ENCODE measurements at places on chromosomes 1 and 21. TPM values are rescaled to one million over a fixed set of nuclear protein-coding genes. Genes with fewer than 3 reads are reported as not detected.

GRCh38 chr1:25033030-25033827, 103.2 kb upstream of the RUNX3 start:
- H3K4me1 ChIP-seq: peaks cover 21% of the 10 kb centered on the region
- no peaks in the 10 kb centered on the region for H3K27me3 ChIP-seq
- no peak overlapping the region for H3K4me3 ChIP-seq
- no peak overlapping the region for H3K27ac ChIP-seq
- DNase-seq: no peak

- no peak for DNase-seq
- H3K27ac ChIP-seq: peak overlapping the region; percentile 8
- H3K27me3 ChIP-seq: no peaks in the 10 kb centered on the region
- H3K4me3 ChIP-seq: no peak overlapping the region
- H3K36me3 ChIP-seq: no peaks in the 10 kb centered on the region
Observed at GRCh38 chr1:203481196-203481595, 5.6 kb downstream of the PRELP start.

Gene TAS1R1
- not detected for total RNA-seq

DNA sequence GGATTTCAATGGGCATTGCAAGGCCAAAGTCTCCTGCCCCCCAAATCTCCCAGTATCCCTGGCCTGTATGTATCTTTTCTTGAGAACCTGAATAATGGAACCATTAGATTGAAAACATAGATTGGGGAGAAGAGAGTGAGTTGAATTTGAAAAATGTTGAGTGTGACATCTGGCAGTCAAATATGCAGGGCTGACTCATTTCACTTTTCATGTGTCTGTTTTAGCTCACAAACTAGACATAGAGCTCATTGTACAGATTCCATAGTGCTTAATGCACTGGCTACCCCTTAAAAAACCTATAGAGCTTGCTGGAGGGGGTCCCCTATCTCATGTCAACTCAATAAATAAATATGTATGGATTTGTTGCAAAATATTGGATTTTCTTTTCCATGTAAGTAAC, 30.8 kb downstream of the DDR2 start:
- H3K4me1 ChIP-seq: peaks cover 6% of the 10 kb centered on the region
- no peak overlapping the region for H3K4me3 ChIP-seq
- DNase-seq: peak; percentile 43
- no peaks in the 10 kb centered on the region for H3K36me3 ChIP-seq
- H3K27ac ChIP-seq: no peak overlapping the region
- no peaks in the 10 kb centered on the region for H3K27me3 ChIP-seq

- no peak overlapping the region for H3K4me3 ChIP-seq
- H3K27ac ChIP-seq: no peak overlapping the region
- DNase-seq: peak; percentile 94
- peaks cover 73% of the 10 kb centered on the region for H3K36me3 ChIP-seq
- H3K4me1 ChIP-seq: peaks cover 15% of the 10 kb centered on the region
Observed at GRCh38 chr1:201149400-201149799, 4.9 kb downstream of the TMEM9 start.

DNA sequence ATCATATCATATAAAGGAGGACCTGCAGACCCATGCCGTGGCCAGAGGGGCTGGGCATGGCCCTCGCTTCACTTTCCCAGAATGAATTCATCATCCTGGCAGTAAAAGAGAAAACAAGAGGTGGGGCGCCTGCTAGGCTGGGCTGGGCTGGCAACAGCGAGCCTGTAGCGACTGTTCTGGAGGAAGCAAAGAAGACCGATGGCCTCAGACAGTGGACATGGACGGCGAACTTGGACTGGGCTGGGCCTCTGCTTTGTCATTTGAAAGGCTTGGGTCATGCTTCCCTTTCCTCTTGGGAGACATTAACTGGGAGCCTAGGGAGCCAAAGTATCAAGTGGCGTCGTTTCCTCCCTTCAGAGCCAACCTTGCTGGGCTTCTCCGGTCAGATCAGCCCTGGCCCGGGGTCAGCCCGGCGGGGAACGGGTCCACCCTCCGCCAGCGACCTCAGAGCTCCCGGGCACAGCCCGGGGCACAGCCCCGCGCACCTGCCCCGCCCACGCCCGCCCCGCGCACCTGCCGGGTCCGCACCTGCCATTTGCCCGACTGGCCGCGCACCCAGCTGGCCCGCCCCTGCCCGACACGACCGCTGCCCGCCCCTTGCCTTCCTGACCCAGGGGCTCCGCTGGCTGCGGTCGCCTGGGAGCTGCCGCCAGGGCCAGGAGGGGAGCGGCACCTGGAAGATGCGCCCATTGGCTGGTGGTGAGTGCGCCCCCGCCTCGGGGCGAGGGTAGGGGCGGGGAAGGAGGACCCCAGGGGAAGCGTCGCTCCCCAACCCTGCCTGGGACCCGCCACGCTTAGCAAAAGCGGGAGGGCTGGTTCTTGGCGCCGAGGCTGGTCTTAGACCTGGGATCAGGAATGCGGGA, at the start of gene FAM3B:
Gene FAM3B, plus strand, starts transcription at position 602 of the 863 bp plus-strand sequence. Its CDS starts 79 bp downstream, at position 681.
- H3K36me3 ChIP-seq: no peaks in the 10 kb centered on the region
- no peaks in the 10 kb centered on the region for H3K4me1 ChIP-seq
- DNase-seq: no peak
- no peak within 1 kb of the TSS for H3K27ac ChIP-seq

Gene COL11A1
- total RNA-seq: not detected

- H3K4me1 ChIP-seq: no peaks in the 10 kb centered on the region
- H3K36me3 ChIP-seq: no peaks in the 10 kb centered on the region
- no peak overlapping the region for H3K27ac ChIP-seq
Observed at GRCh38 chr1:18880585-18880984, 21.1 kb upstream of the TAS1R2 start.

Gene KLHDC7A
- not detected for total RNA-seq

- no peak overlapping the region for H3K4me3 ChIP-seq
- H3K27me3 ChIP-seq: peaks cover 8% of the 10 kb centered on the region
- H3K27ac ChIP-seq: no peak overlapping the region
- no peaks in the 10 kb centered on the region for H3K36me3 ChIP-seq
Observed at GRCh38 chr1:107817935-107818334, 147.0 kb downstream of the VAV3 start.

- no peaks in the 10 kb centered on the region for H3K27me3 ChIP-seq
- H3K27ac ChIP-seq: peak overlapping the region; percentile 99
- peaks cover 52% of the 10 kb centered on the region for H3K4me1 ChIP-seq
- H3K36me3 ChIP-seq: no peaks in the 10 kb centered on the region
- H3K4me3 ChIP-seq: no peak overlapping the region
- DNase-seq: no peak
Observed at GRCh38 chr21:41639336-41639735, 127.5 kb downstream of the RIPK4 start.

- H3K27me3 ChIP-seq: 0 out of 2 replicates have a peak, but pooled peaks cover 3% of the 10 kb centered on the region
- DNase-seq: no peak
- no peaks in the 10 kb centered on the region for H3K4me1 ChIP-seq
- no peak overlapping the region for H3K4me3 ChIP-seq
- no peak overlapping the region for H3K27ac ChIP-seq
Observed at GRCh38 chr1:229181419-229181818, 89.5 kb upstream of the RAB4A start.

Data from PC-3 (cell line).